ENCODE measurements at places on chromosomes 2 and 18.

DNA sequence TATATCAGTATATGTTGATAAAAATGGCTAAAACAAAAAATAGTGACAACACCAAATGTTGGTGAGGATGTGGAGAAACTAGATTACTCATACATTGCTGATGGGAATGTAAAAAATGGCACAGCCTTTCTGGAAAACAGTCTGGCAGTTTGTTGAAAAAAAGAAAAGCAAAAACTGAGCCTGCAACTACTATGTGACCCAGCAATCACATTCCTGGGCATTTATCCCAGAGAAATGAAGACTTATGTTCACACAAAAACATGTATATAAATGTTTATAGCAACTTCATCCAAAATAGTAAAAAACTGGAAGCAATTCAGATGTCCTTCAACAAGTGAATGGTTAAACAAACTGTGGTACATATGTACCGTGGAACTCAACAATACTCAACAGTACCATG lies 7.5 kb upstream of the KDSR start:
- no peak for DNase-seq

- DNase-seq = no peak
Measured at GRCh38 chr2:11054783-11055678, 100.2 kb upstream of the SLC66A3 start.

GRCh38 chr2:220078439-220078838 lies 451.0 kb downstream of the SLC4A3 start:
- no peak for DNase-seq

GRCh38 chr2:20215183-20216040 lies 9.5 kb downstream of the SDC1 start:
- no peak for DNase-seq

DNA sequence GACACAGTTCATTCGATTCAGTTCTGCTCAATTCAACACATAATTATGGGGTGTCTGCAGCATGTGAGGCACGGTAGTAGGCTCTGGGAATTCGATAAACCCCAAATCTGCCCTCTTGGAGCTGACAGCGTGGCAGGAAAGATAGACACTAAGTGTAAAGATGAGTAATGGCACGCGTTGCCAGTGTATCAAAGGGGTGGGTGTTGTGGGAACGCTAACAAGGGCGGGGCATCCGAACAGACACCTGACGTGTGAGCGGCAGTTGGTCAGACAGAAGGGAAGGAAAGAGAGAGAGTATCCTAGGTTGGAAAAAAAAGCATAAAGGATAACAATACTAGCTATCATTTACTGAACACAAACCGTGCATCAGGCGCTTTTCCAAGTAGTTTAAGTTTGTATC lies 125.7 kb upstream of the HAAO start:
- DNase-seq = no peak

DNA sequence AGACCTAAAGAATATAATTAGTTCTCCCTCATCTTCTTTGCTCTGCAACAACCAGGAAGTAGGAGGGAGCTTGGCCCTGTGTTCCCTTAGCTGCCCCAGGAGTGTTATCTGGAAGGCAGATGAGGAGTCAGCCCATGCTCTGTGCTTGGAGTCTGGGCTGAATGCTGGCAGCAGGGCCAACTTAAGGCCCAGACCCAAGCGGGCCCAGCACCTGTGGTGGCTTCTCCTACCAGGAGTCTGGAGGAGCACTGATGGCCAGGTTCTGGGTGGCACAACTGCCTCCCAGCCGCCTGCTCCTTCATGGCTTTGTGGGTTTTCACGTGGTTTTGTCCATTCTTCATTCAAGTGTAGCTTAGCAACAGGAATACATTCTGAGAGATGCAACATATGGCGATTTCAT lies 1910.7 kb upstream of the LRRTM1 start:
- no peak for DNase-seq

- no peak for DNase-seq
Measured at GRCh38 chr2:216793386-216793785, 66.5 kb downstream of the TNP1 start.

DNA sequence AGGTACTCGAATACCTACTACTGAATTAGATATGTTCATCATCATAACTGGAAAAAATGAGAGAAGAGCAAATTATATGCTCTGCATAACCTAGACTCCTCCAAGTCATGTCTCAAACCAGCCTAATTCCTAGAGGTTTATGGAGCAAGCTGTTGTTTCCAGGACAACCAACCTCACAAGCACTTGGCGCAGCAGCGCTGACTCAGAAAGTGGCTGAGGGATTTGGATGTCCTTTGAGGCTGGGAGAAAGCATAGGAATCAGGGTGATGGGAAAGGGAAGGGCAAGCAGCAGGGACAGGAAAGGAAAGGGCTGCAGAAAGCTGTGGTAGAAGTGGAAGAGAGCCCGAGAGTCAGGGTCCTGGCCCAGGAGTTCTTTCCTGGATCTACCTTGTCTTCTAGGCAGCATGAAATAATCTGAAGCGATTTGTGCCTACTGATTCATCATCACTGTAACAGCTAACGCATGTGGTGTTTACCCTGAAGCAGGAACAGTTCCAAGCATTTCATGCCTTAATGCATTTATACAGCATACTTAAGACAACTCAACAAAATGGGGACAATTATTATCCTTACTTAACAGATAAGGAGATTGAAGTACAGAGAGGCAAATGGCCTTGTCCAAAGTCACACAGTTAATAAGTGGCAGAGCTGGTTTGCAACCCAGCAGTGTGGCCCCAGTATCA lies 3.7 kb downstream of the PLEK start:
- DNase-seq = no peak

GRCh38 chr2:216001216-216002100 lies 11.9 kb downstream of the MREG start:
- no peak for DNase-seq

GRCh38 chr18:73980289-73980979 lies 167.2 kb downstream of the FBXO15 start:
- no peak for DNase-seq

Data from central memory CD4-positive, alpha-beta T cell (primary cell).